ENCODE measurements at places on chromosomes 5 and 9. TPM values are rescaled to one million over a fixed set of nuclear protein-coding genes. Genes with fewer than 3 reads are reported as not detected.

The RECK gene
- total RNA-seq, result 5.2 TPM

The SCGB3A2 gene
- total RNA-seq, result not detected

The PTGDS gene
- not detected for total RNA-seq

The ARID3C gene
- not detected for total RNA-seq

The WNK2 gene
- not detected for total RNA-seq

The SGCD gene
- total RNA-seq, result 0.43 TPM

The ZNF367 gene
- 21.2 TPM for total RNA-seq

The CORO2A gene
- total RNA-seq, result 9.2 TPM

The IL5 gene
- total RNA-seq, result not detected

The SMIM23 gene
- total RNA-seq, result not detected

The FLT4 gene
- total RNA-seq, result 0.31 TPM

The ADGRD2 gene
- total RNA-seq, result not detected

The CYSRT1 gene
- 1.4 TPM for total RNA-seq

The S100Z gene
- total RNA-seq, result not detected

The TLE4 gene
- 39.7 TPM for total RNA-seq

The ZNF483 gene
- total RNA-seq, result not detected

The KCNT1 gene
- total RNA-seq, result not detected

The NFIL3 gene
- 6.1 TPM for total RNA-seq

The LARP1 gene
- 79.1 TPM for total RNA-seq

Measured in HT1080 (cell line).